Dorsolateral prefrontal cortex (tissue), 122 donors: ENCODE measurements at places on chromosomes 3 and 15. TPM values are rescaled to one million over a fixed set of nuclear protein-coding genes. Genes with fewer than 3 reads are reported as not detected.

CFAP20DC gene
- total RNA-seq = 1.2 TPM

NPAP1 gene
- total RNA-seq = 0.70 TPM

TGM4 gene
- total RNA-seq = not detected

B3GNT5 gene
- total RNA-seq = 1.1 TPM

SMAD3 gene
- total RNA-seq = 48.1 TPM

SMCO1 gene
- total RNA-seq = not detected

CCR3 gene
- total RNA-seq = 0.38 TPM

SEMA3G gene
- total RNA-seq = 10.9 TPM

GOLGA8J gene
- not detected for total RNA-seq

SNX22 gene
- 37.8 TPM for total RNA-seq
